ENCODE measurements at places on chromosomes 5 and 9. TPM values are rescaled to one million over a fixed set of nuclear protein-coding genes. Genes with fewer than 3 reads are reported as not detected.
A peak's percentile ranks its signal among the peaks of the same experiment; 100 is the strongest.

GRCh38 chr5:2254880-2255750 lies 372.4 kb upstream of the IRX4 start:
- no peak for DNase-seq

DNA sequence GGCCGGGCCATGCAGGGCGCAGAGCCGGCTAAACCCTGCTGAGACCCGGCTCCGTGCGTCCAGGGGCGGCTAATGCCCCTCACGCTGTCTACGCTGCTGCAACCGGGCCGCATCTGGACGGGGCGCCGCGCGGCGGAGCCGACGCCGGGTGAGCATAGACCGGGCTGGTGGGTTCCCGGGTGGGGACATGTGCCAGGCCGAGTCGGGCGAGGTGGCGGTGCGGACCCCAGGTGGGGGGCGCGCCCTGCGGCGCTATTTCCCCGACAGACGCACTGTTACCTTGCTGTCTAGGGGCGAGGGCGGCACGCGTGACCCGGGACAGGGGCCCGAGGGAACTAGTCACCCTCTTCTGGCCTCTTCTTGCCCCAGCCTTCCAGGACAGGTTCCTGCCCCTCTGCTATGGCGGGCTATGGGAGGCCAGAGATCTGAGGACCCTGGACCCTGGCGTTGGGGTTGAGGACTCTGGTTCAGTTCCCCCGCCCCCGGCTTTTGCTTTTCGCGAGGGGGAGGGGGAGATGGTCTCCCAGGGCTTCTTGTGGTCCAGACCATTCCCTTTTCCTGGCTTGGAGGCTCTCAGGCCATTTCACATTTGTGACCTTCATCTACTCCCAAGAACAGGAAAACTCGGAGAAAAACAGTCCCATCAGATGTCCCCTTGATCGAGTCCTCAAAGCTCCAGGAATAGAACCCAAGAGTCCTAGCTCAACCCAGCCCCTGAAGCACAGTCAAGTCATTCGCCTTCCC lies 536 bp downstream of the SLC27A4 start:
- no peak for DNase-seq

Gene DNAI1
- 2.1 TPM for polyA plus RNA-seq

Gene KCTD16
- 2.1 TPM for polyA plus RNA-seq

Gene SPATA6L
- polyA plus RNA-seq, result 5.5 TPM

- no peak for DNase-seq
Observed at GRCh38 chr5:84260140-84260539, 124.5 kb downstream of the EDIL3 start.

- no peak for DNase-seq
Observed at GRCh38 chr5:159442206-159442850, 112.0 kb upstream of the IL12B start.

Gene SLC36A2
- 7.8 TPM for polyA plus RNA-seq

Gene STKLD1
- polyA plus RNA-seq, result 5.4 TPM

Gene CKMT2
- polyA plus RNA-seq, result 10.5 TPM

DNA sequence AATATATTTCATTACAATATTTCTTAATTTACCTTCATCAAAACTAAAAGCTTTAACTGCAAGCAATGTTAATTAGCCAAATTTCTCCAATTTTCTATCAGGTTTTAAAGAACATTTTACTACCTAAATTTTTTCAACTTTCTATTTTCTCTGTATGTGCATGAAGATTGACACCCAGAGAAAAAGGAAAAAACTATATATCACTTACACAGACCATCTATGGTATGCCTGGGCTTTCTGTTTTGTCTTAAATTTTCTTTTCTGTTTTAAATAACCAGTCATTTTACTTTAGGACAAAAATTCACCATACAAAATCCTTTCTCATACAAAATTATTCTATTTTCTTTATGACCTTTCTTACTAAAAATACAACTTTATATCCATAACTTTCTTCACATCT lies 13.8 kb upstream of the IL7R start:
- no peak for DNase-seq

DNA sequence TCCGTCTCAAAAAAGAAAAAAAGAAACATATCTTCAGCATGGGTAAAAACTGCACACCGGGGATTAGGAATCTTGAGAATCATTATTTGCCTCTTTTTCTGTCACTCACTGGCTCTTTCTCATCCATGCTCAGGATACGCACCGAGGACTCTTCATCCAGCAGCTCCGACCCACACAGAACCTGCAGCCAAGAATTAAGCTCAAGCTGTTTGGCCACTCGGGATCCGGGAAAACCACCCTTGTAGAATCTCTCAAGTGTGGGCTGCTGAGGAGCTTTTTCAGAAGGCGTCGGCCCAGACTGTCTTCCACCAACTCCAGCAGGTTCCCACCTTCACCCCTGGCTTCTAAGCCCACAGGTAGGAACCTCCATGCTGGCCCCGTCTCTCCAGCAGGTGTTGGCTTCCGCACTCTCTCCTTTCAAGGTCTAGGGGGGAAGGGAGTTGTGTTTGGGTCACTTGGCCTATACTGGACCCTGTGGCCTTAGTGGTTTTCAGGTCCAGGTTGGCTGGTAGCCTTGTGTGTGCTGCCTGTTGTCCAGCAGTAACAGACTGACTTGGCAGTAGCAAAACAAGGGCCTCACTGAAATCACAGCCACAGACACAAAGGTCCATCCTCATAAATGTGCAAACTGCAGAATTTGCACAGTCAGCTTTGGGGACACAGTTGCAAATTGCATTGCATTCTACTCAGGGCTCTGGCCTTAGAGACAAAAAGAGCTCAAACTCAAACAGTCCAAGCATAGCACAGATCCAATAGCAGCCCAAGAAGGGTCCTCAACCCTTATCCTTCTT lies 44.5 kb upstream of the CTSL start:
- DNase-seq, result no peak

Gene TMEM252
- polyA plus RNA-seq, result 11.1 TPM

- no peak for DNase-seq
Observed at GRCh38 chr5:17224858-17225511, 7.6 kb downstream of the BASP1 start.

GRCh38 chr9:137478962-137479861 lies 20.1 kb upstream of the NSMF start:
- DNase-seq, result no peak

DNA sequence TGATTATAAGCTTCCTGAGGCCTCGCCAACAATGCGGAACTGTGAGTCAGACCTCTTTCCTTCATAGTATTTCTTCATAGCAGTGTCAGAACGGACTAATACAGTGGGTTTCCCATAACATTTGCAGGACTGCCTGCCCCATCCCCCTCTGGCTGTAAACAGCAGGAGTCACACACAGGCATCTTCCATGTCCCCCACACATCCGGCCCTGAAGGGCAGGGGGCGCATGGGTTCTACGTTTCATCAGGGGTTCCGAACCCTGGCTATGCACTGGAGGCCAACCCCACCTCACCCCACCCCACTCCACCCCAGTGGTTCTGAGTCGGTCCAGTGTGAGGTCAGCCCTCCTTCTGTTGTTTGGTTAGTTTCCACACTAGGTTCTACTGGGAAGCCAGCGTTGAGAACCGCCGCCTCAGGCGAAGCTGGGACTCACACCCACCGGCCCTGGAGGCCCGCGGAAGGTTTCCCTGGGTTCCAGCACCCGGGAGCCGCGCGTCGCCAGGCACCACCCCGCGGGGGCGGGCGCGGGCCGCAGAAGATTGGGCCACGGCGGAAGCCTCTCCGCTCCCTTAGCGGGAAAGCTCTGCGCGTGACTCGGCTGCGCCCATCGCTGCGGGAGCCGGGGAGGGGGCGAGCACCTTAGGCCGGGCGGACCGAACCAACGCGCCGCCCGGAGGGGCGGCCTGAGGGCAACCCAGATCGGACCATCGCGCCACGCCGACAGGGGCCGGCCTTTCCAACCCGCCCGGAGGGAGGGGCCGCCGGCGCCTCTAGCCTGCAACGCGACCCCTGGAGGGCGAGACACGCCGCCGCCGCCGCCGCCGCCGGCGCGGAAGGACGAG lies at the start of gene RUSC2:
Gene RUSC2 (plus strand): TSS at position 799 of the 842 bp plus-strand sequence. CDS start 56,411 bp downstream, outside the sequence.
- peak; percentile 79 for DNase-seq

DNA sequence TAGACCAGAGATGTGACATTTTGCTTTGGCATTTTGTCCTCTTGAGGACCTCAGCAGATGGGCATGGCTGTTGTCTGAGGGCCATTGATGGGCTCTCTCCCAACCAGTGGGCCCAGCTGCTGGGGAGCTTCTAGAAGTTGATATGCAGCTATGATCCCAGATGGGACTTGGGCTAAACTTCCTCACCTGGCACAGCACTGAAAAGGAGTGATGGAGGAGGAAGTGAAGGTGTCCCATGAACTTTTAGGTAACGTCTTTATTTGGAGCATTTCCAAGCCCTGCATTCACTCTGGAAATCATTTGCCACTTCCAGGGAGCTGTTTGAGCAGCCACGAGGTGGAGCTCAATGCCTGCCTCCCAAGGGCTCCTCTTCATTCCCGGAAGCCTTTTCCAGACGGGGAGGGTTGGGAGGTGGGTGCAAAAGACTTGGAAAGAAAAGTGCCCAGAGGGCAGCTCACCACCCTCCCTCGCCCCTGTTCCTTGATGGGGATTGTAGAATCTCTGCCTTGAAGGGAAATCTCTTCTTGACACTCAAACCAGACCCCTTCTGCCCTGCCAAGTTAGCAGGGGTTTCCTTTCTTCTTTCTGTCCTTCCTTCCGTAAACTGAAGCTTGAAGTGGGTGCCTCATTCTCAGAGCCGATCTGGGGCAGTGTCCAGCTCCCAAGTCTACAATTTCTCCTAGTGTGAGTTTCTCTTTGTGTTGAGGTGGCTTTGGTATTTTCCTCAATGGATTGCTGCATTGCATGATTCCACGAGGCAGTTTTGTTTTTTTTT lies 18.1 kb upstream of the NEUROG1 start:
- no peak for DNase-seq

GRCh38 chr9:109417054-109417453 lies 81.1 kb downstream of the PTPN3 start:
- no peak for DNase-seq

DNA sequence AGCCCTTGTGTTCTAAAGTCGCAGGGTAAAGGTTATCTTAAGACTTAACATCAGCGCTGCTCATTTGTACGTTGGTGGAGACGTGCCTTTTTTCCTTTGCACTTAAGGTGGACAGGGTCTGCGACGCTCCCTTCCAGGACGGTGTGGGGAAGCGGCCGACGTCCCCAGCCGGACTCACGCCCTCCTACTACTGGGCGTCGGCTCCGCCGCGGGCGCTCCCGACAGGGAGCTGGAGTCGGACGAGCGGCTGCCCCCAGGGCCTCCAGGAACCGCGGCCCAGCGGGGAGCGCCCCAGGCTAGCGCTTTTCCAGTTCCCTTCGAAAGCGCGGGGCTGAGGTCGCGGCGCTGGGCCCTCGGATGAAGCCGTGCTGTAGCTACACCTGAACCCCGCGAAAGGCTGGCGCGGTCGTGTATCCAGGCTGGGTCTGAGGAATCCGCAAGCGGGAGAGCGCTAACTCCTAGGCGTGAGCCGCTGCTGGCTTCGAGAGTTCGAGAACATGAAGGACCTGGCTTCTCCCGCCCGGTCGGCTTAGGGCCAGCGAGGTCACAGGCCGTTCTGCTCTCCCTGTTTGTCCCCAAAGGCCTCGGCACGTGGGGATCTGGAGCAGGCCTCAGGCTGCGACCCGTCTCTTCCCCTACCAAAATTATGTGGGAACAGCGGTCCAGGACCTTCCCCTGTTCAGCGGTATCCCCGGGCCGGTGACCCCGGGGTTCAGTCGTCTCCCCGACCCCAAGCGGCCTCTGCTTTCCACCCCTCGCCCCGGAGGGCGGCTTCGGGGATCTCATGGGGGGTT lies 3.8 kb upstream of the DMRT3 start:
- no peak for DNase-seq

DNA sequence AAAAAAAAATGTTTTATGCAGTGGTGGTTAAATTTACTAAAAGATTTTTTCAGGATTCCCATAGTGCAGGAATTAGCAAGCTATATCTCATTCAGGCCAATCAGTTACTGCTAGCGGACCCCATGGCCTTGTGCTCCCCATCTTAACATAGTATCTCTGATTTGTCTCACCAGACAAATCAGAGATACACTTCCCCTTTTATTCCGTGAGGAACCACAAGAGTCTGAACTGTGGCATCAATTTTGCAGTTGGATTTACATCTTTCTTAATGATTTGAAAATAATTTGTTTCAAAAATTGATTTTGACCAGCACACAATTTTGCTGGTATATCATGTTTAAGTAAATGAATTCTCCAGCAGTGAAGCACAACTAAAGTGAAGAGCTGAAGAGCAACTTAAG lies 17.9 kb downstream of the ITGA1 start:
- DNase-seq, result no peak

Gene MYOZ3
- polyA plus RNA-seq, result 8.1 TPM

DNA sequence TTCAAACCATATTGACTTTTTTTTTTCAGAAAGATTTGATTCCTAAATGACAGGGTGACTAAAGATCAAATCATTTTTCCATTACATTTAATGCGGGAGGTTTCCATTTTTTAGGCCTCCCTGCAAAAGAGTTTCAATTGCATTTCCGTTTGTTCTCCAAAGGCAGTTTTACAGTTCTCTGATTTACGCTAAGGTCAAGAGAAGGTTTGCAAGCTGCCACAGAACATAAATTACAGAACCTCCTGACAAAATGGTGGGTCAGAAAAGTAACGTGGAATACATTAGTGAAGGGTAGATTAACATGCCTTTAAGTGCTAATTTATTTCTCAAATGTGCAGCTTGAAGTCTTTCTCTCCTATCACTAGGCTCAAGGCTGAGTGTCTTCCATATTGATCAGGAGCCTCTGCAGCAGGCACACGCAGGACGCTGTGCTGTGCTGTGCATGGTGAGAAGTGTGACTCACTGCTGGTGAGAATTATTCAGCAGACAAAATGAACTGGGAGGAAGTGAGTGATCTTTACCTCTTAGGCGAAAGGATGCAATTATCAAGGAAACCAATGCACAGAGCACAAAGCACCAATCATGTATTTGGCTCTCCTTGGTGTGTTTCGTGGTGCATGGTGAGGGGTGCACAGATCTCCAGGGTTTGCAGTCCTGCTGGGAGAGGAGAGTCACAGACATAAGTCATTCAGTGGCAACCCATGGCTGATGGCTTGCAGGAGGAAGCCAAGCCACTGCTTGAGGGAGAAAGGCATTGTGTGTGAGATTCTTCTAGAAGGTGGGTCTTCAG lies 136.3 kb downstream of the TENT4A start:
- peak; percentile 27 for DNase-seq

DNA sequence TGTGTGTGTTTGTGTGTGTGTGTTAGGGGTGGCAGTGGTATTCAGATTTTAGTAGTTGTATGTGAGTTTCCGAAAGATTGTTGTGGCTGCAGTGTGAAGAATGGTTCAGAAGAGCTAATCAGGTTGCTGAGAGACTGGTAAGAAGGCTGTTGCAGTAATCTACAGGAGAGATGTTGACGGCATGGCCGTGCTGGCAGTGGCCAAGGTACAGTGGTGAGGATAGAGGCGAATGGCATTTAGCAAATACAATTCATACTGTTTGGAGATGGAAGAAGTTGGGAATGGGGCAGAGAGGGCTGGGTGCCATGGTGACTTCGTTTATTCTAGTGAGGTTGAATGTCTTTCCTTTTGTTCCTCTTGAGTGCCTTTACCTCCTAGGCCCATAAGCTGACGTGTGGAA lies 77.5 kb upstream of the SPATA31D4 start:
- DNase-seq, result no peak

DNA sequence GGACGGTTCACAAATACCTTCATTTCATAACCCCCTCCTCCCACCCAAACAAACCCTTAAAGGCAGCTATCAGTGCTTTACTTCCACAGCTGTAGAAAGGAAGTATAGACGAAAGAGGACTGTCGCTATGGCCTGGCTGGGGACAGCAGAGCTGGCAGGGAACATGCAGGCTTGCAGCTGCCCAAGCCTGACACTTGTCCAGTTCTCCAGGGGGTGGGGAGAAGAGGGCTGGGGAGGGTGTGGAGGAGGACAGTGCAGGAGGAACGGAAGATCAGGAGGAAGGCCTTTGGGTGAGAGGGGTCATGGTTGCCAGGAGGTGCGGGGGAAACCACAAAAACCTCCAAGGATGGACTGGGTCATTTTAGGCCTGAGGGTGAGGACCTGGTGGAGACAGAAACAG lies 25.9 kb downstream of the ARPC5L start:
- no peak for DNase-seq

Data from renal cortex interstitium (tissue), 15 donors.